Keratinocyte (primary cell): ENCODE measurements at places on chromosomes 2 and 18. TPM values are rescaled to one million over a fixed set of nuclear protein-coding genes. Genes with fewer than 3 reads are reported as not detected.

RGPD3 gene
- polyA plus RNA-seq = 0.06 to 0.09 TPM (median 0.06 TPM) in 3 replicates

FNDC4 gene
- 6.3 to 13.0 TPM (median 9.9 TPM) in 3 replicates for polyA plus RNA-seq

DNA sequence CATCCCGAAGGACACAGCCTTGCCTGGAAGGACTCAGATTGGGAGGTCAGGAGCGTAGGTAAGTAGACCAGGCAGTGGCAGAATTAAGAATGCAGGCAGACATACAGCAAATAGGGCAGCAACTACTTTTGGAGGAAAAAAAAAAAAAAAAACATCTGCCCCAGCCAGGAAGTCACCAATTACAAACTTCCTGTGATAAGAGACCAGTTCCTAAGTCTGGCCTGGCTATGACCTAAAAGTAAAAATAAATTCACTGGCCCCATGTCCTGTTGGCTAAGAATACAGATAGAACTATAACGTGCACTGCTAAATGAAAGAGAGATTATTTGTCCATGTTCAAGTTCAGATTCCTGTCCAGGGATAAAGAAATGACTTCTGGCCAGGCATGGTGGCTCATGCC lies 45.2 kb upstream of the NOSTRIN start:
- DNase-seq = no peak

DNA sequence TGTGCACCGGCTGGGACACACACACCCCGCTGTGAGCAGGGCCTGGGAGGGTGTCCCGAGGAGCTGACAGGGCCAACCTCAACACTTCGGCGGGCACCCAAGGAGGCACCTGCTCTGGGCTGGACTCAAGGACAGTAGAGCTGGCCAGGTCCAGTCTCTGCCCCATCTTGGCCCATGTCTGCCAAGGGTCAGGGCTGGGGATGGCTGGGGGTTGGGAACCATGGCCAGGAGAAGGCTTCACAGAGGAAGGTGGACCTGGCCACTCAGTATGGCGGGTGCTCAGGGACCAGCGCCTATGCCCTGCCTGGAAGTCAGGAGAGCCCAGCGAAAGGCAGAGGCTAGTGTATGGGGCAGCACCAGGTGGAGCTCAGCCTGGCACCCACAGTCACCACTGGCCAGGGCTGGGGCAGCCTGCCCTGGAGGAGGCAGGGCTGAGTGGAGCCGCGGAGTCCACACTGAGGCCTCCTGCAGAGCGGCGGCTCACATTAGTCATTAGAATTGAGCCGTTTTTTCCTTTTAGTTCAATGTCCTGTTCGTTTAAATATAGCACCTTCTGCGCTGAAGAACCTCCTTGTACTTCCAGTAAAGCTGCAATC lies 4.2 kb downstream of the ERFE start:
- DNase-seq = no peak

GRCh38 chr18:57885931-57886330 lies 82.8 kb upstream of the ATP8B1 start:
- no peak for DNase-seq

DNA sequence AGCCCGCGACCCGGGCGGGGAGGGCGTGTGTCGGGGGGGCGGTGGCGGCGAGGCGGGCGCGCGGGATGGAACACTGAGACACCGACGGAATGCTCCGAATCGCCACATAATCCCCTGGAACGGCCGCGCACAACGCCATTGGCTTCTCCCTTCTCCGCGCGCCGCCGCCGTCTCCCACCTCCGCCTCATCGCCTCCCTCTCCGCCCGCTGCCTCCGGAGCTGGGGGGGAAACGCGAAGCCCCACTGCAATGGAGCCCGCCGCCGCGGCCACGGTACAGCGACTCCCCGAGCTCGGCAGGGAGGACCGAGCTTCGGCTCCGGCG lies at the start of gene PHLPP1:
Gene PHLPP1, plus strand, starts transcription at position 106 of the 323 bp plus-strand sequence. Its CDS starts 143 bp downstream, at position 249.
- no peak for DNase-seq

DNA sequence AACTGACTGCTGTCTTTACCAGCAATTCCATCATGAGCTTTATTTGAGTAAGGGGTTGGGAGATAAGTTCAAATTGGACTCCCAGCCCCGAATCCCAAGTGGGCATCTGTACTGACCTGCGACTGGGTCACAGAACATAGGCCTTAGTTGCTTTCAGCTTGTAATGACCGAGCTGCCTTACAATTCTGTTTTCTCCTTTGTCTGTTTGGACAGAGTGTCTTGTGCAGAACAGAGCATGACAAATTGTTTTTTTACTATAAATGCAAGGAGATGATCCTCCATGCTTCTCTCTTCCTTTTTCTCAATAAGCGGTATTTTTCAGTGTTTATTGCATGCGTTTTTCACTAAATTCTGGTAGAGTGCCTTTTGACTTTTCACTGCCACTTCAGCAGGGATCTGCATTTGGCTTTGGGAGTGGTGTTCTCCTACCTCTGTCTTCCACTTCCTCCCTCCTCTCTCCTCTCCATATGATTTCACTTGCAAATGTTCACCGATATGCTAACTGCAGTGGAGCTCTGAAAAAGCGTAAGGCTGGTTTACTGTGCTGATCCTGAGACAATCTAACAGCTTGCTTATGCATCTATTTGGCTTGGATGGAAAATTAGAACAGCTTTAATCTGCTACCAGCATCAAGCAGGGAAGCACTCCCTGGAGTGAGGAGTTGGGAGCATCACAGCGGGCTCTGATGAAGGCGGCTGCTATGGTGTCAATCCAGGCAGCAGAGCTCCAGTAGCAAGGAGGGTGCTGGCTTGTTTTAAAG lies 158.8 kb upstream of the SMIM21 start:
- DNase-seq = no peak

- DNase-seq = no peak
These were observed 58.1 kb downstream of the ROCK2 start for GRCh38 chr2:11286323-11286722.
